MM.1S (cell line): ENCODE measurements at places on chromosomes 6 and 20.
A peak's percentile ranks its signal among the peaks of the same experiment; 100 is the strongest.

DNA sequence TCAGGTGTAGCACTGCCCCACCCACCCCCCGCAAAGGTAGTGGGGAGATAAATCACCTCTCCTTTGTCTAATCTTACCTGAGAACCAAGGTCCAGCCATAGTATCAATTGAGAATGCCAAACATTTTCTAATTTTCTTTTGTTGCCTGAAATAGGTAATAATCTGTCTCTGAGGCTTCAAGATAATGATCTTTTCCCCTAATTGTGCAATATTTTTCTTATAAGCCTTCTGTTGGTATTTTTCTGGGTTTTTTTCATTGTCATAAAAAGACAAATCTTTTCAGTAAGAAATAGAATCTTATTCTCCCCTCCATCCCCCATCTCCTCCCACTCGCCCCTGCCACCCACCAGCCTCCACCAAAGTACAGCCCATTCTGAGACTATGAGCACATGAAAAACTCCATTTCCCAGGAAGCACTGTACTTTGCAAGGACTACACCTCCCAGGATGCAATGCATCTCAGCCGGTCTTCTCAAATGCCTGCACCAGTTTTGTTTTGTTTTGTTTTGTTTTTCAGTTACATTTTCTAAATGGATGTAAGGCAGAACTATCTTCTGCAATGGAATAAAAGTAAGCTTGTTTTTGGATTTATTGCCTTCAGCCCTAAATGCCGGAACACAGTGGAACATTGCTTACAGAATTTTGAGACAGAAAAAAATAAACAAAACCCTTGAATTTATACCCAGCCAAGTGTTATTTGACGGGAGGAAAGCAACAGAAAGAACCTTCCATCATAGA, 268.0 kb downstream of the TFAP2A start:
- peak overlapping the region; percentile 45 for H3K4me3 ChIP-seq
- no peaks in the 10 kb centered on the region for H3K36me3 ChIP-seq
- no peaks in the 10 kb centered on the region for H3K27me3 ChIP-seq

DNA sequence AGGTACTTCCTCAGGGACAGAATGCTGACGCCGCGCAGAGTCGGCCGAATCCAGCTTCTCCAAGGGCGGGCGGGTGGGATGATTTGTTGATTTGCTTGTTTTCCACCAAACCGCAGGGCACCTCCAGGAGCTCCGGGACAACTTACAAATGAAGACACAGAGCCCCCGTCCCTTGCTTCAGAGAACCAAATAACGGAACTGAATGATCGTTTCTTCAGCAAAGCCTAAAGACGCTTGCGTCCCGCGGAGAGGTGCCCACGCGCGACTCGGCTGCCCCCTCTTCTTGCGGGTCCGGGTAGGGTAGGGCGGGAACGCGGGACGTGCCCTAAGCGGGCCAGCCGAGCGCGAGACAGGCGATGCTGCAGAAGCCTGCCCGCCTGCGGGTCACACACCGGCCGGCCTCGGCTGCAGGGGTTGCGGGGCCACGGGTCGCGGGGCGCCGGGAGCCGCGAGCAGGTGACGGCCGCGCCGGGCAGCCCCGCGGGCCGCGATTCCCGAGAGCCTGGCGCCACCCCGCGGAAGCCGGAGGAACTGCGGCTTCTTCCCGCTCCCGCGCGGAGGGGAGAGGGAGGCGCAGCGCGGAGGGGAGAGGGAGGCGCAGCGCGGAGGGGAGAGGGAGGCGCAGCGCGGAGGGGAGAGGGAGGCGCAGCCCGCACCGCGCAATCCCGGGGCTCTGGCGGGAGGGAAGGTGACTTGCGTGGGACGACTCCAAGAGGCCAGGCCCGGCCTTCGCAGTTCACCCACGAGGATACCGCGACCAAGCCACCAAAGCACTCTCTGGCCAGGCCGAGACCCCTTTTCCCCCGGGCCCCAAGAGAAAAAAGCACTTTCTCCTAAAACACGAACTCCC, 7.7 kb upstream of the FOXF2 start:
- no peaks in the 10 kb centered on the region for H3K4me1 ChIP-seq
- no peak overlapping the region for H3K27ac ChIP-seq
- H3K4me3 ChIP-seq = peak overlapping the region; percentile 58; the same call in 1 of the 2 replicates
- no peaks in the 10 kb centered on the region for H3K36me3 ChIP-seq
- H3K27me3 ChIP-seq = peaks cover 73% of the 10 kb centered on the region

DNA sequence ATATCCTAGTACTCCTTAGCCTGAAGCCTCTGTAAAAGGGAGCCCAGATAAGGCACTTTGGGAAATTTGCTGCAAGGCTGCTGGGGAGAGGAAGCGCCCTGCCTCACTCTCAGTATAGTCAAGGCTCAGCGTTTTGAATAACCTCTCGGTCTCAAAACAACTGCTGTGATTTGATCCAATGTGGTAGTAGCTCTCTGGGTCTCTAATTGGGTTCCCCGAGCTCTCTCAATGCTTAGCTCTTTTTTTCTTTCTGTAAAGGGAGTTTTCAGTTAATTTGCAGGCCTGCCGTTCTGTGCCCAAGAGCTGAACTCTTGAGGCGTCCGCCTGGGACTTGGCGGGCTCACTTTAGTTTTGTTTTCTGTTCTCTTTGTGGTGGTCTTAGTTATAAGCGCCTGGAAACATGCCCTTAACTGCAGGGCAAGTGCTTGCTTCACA, 41.2 kb downstream of the ZHX3 start:
- no peak for DNase-seq
- H3K4me1 ChIP-seq = no peaks in the 10 kb centered on the region

DNA sequence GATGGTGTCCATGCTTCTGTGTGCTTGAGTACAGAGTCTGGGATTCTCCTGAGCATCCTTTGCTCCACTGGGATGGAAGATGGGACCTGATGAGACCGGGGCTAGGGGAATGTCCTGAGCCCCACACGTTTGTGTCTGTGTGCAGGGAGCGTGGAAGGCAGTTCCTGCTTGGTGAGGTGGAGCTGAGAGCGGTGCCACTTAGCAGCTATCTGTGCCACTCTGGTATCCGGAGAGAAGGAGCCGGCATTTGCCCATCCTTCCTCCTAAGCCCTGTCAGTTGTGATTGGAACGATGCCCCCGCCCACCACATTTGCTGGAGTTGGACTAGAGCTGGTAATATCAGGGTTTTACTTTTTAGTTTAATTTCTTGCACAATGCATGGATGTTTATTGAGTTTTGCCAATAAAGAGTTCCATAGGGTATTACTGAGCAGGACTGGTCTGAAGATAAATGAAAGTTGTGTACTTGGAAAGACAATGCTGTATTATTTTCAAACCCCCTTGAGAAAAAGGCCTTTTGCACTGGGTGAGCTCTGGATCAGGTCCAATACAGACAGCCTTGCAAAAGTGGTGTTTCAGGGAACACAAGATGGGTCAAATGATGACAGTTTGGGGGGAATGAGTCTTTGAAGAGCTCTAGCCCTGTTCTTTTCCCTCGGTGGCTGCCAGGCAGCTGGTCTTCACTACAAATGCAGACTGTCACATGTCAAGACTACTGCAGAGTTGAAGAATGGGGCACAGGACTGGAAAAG, 130.8 kb downstream of the SYCP2 start:
- DNase-seq = no peak
- H3K4me1 ChIP-seq = no peaks in the 10 kb centered on the region
- no peak overlapping the region for H3K27ac ChIP-seq
- H3K36me3 ChIP-seq = no peaks in the 10 kb centered on the region
- no peak overlapping the region for H3K4me3 ChIP-seq
- no peaks in the 10 kb centered on the region for H3K27me3 ChIP-seq

- no peaks in the 10 kb centered on the region for H3K36me3 ChIP-seq
- no peaks in the 10 kb centered on the region for H3K27me3 ChIP-seq
- DNase-seq = no peak
- H3K4me3 ChIP-seq = no peak overlapping the region
- H3K27ac ChIP-seq = no peak overlapping the region
- H3K4me1 ChIP-seq = no peaks in the 10 kb centered on the region
These were observed 3.6 kb upstream of the TAAR8 start for GRCh38 chr6:132548746-132549463.

DNA sequence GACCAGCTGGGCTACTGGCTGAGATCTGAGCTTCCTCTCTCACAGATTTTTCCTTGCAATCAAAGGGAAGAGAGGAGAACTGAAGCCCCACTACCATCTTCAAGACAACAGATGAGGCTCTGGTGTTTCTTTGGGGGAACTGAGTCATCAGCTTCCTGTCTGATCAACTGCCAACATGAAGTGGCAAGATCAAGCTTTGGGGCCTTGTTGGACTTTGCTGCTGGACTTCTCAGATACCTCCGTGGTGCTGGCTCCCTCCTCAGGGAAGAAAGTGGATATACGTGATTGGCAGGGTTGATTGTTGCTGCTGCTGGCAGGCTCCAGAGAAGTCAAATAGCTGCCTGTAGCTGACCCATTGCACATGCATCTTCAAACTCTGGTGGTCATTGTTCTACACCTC, 3.6 kb upstream of the TOX2 start:
- H3K4me1 ChIP-seq = peaks cover 21% of the 10 kb centered on the region
- no peaks in the 10 kb centered on the region for H3K27me3 ChIP-seq
- DNase-seq = no peak
- H3K4me3 ChIP-seq = no peak overlapping the region

DNA sequence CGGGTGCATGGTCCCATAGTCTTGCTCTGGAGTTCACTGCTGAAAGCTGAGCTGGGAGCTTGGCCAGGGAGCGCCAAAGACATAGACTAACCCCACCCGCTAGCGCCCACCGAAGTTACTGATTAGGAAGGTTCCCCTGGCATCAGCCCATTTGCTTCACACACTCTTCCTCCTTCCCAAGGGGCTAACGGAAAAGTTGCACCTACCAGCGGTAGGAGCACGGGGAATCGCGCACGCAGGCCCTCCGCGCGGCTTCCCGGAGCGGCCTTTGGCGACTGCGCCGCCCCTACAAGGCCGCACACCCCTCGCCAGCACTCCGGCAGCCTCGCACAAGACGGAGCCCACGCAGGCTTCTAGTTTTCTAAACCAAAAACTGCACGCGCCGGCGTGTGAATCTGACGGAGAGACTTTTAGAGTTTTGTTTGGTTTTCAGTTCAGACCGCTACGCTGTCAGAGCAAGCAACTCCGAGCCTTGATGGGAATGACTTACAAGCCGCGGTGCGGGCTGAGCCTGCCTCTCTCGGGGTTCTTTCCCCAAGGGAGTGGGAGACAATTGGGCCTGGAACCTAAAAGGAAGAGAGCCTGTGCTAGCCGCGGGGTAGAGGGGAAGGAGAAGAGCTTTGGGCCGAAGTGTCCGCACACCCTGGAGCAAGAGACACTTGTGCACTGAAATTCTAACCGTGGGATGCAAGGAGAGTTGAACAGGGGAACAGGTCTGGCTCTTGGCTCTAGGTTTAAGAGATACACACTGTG, 891 bp upstream of the POU3F2 start:
- H3K36me3 ChIP-seq = no peaks in the 10 kb centered on the region
- no peaks in the 10 kb centered on the region for H3K4me1 ChIP-seq
- peak overlapping the region; percentile 72 for H3K4me3 ChIP-seq
- H3K27me3 ChIP-seq = peaks cover 11% of the 10 kb centered on the region; the same call in 1 of the 2 replicates

GRCh38 chr6:26319405-26320128, 45.4 kb upstream of the BTN3A2 start:
- no peak overlapping the region for H3K27ac ChIP-seq
- H3K36me3 ChIP-seq = no peaks in the 10 kb centered on the region
- DNase-seq = no peak
- no peaks in the 10 kb centered on the region for H3K27me3 ChIP-seq
- no peak overlapping the region for H3K4me3 ChIP-seq

GRCh38 chr20:17967521-17968365, 851 bp downstream of the SNX5 start:
- H3K27ac ChIP-seq = peak overlapping the region; percentile 99
- peaks cover 8% of the 10 kb centered on the region; the same call in 1 of the 2 replicates for H3K36me3 ChIP-seq
- peak overlapping the region; percentile 97 for H3K4me3 ChIP-seq
- no peaks in the 10 kb centered on the region for H3K27me3 ChIP-seq
- peak; percentile 59 for DNase-seq
- peaks cover 39% of the 10 kb centered on the region for H3K4me1 ChIP-seq

DNA sequence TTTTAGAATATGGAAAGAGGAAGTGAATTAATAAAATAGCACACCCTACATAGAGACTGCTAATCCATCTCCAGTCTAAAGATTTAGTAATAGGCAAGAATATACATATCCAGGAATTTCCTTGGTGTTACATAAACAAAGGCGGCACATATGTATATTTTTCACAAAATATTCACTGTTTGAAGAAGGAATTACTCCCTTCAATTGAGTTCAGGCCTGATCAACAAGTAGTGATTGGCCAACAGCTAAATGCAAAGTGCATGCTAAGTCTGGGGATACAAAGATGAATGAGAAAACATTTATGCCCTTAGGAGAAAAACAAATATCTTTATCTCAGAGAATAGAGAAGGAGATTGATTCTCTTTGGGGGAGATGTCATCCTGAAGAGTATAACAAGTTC, 6.5 kb upstream of the HCRTR2 start:
- no peak overlapping the region for H3K27ac ChIP-seq
- no peaks in the 10 kb centered on the region for H3K27me3 ChIP-seq
- no peak for DNase-seq
- H3K4me3 ChIP-seq = no peak overlapping the region

DNA sequence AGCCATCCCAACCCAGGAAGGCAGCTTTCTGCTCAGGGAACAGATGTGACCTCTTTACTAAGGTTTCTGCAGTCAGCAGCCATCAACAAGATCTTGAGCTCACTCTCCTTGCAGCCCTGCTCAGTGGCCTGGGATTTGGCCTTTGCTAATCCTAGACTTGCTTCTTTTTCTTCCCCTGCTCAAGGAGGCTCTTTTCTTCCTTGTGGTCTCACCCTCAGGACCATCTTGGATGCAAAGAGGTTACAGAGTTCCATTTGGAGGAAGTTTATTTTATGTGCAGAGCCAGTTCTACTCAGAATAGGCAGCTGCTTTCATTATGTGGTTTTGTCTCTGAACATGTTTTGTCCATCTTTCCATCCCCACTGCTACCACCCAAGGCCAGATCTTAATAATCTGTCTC, 49.3 kb downstream of the RALY start:
- no peak overlapping the region for H3K27ac ChIP-seq
- 0 out of 2 replicates have a peak, but pooled peaks cover 7% of the 10 kb centered on the region for H3K36me3 ChIP-seq
- H3K4me1 ChIP-seq = peaks cover 10% of the 10 kb centered on the region; the same call in 1 of the 2 replicates
- H3K4me3 ChIP-seq = no peak overlapping the region
- no peak for DNase-seq
- no peaks in the 10 kb centered on the region for H3K27me3 ChIP-seq

DNA sequence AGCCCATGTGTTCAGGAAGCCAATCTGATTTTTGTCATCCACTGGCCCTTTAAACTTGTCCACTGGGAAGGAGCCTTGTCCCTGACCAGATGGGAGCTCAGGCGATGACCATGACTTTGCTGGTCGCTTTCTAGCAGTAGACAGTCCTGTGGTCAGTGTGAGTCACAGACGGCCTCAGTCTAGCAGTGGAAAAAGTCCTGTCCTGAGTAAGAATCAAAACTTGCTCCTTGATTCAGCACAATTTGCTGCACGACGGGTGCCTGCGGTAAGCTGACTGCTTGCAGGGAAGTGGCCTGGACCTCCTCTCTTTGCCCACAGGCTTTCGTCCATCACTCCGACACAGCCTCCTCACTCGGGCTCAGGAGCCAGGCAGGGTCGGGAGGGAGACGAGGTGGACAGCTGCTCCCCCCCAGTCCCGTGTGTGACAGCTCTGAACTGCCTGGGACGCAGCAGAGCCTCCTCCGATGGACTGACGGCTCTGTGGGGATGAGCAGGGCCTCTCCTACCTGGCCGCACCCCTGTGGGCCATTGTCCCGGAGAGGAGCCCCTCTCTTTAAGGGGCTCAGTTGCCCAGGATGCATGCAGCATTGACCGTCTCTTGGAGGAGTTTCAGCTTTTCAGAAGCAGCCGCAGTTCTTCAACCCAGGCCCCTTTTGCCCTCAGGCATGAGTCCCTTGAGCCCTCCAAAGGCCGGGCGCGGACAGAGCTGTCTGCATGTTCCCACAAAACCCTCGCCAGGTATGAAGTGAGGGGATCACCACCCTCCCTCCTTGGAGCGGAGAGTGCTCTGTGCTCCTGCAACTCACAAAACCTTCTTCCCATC, 209.2 kb downstream of the ANKRD60 start:
- H3K36me3 ChIP-seq = no peaks in the 10 kb centered on the region
- no peak overlapping the region for H3K27ac ChIP-seq
- no peaks in the 10 kb centered on the region for H3K4me1 ChIP-seq
- H3K4me3 ChIP-seq = no peak overlapping the region
- no peak for DNase-seq
- H3K27me3 ChIP-seq = peaks cover 96% of the 10 kb centered on the region
